Activated naive CD4-positive, alpha-beta T cell (primary cell): ENCODE measurements at places on chromosomes 12 and 14.

DNA sequence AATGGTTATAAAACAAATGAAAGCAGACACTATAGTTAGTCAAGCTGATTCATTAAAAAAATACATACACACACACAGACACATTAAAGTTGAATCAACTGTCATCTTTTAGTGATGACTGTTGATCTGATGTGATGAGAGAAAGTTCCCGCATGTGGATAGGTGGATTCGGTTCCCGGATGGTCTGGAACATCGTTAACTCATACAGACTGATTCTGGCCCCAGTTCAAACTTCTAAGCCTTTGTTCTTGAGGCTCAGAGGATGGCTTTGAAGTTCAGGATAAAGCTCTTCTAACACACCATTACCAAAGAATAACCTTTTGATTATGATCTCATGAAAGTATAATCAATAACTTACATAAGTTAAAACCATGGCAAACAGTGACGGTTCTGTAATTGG lies 27.5 kb downstream of the WIF1 start:
- DNase-seq, result no peak

- DNase-seq, result no peak
These were observed 58.7 kb downstream of the DRAM1 start for GRCh38 chr12:101935890-101936746.

DNA sequence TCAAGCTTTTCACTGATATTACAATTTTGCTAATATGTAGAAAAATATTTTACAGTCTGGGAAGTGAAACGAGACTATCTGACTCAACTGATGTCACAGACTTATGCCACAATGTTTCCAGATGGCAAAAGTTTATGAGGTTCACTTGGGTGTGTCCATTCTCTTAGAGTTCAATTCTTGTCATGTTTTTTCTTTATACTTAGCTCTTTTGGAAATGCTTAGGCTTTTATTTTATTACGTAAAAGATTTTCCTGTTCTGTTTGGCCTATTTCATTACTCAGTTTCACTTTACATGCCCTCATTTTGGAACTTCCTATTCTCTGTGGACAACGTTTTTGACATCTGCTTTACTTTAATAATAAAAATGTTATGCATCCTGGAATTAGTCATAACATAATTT lies 2.1 kb upstream of the PDZRN4 start:
- DNase-seq, result no peak

DNA sequence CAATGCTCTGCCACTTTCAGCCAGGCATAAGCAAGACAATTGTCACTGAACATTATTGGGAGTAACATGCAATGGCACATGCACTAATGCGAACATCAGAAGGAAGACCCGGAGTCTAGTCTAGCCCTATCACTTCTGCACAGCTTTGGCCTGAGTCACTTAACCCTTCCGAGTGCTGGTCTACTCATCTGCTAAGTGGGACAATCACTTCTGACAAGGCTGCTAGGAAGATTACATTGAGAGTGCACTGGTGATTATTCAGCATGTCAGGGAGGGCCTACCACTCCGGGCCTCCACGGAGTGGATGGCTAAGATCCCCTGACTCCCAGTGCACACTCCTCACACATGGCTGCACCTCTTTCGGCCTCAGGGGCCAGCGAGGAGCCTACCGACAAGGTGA lies 240.9 kb downstream of the DPF3 start:
- DNase-seq, result no peak

DNA sequence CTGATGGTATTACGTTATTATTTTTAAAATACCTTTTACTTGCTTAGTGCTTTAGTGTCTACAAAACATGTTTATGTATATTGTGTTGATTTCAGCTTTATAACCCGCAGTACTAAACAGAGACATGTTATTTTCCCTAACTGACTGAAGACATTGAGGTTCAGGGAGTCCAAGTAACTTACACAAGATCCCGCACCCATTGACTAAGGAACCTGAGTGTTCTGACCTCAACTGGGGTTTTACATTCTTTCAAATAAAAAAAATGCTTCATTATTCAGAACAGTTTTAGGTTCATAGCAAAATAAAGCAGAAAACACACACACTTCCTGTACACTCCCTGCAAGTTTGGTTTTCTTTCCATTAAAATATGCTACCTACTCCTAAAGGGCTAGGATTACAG lies 60.4 kb upstream of the METAP2 start:
- no peak for DNase-seq

DNA sequence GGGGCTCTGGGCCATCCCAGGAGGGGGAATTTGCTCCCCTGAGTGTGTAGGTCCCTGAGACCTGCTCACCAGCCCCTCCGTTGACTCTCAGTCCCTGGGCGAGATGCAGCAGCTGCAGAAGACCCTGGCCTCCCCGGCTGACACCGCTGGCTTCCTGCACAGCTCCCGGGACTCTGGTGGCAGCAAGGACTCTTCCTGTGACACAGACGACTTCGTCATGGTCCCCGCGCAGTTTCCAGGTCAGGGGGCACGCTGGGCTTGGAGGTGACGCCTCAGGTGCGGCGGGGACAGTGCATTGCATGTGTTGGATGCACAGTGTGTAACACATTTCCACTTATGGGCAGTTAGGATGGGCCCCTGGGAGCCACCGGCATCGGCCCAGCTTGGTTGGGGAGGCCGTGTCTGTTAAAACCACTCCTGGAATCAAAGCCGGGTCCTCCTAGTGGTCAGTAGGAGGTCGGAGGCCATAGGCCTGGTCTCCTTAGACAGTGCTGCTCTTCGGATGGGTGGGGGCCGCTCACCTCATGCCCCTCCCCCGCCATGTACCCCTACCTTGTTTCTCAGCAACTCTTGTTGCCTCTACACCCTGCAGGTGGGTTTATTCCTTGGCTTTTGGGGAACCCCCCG lies 17.1 kb upstream of the PUS1 start:
- DNase-seq, result no peak

DNA sequence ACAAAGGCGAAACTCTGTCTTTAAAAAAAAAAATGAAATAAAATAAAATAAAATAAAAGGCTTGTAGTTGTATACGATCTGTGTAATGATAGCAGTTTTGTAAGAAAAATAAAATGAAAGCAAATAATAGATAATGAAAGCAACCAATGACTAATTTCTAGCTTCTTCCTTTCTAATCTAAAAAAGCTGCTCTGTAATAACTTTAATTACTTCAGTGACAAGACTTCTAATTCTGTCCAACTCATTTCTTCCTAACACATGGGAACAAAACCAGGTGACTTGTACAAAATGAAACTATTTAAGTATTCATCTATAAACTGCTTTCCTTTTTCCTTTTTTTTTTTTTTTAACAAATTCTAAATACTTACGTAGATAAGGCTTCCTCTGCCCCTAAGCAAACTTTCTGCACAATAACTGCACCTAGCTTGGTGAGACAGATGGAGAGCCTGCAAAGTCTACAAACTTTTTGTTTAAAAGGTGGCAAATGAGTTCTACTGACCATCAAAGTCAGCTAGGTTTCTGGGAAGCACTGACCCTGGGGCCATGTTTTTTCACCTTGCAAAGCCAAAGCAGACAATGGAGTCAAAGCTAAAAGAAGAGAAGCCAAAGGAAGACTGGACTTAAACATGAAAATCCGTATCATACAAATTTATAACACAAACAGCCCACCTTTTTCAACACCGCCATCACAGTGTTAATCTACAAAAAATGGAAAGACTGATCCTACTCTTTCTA lies 28.2 kb downstream of the DENND5B start:
- DNase-seq, result no peak

DNA sequence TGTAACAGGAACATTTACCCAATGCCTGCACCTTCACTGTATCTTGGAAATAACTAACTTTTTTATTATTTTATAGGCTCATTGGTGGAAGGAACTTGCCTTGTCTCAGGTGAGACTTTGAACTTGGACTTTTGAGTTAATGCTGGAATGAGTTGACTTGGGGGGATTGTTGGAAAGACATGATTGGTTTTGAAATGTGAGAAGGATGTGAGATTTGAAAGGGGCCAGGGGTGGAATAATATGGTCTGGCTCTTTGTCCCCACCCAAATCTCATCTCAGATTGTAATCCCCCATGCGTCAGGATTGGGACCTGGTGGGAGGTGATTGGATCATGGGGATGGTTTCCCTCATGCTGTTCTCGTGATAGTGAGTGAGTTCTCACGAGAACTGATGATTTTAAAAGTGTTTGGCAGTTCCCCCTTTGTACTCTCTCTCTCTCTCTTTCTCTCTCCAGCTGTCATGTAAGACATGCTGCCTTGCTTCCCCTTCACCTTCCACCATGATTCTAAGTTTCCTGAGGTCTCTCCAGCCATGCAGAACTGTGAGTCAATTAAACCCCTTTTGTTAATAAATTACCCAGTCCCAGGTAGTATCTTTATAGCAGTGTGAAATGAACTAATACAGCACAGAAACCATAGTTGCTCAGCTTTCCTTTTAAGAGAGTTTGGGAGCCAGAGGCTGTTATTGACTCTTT lies 244.1 kb downstream of the BTG1 start:
- no peak for DNase-seq

GRCh38 chr12:89949457-89950195 lies 241.0 kb upstream of the ATP2B1 start:
- no peak for DNase-seq

- no peak for DNase-seq
These were observed 811 bp downstream of the ACYP1 start for GRCh38 chr14:75063013-75063412.

- DNase-seq, result no peak
These were observed 17.9 kb downstream of the CPM start for GRCh38 chr12:68915055-68915454.

DNA sequence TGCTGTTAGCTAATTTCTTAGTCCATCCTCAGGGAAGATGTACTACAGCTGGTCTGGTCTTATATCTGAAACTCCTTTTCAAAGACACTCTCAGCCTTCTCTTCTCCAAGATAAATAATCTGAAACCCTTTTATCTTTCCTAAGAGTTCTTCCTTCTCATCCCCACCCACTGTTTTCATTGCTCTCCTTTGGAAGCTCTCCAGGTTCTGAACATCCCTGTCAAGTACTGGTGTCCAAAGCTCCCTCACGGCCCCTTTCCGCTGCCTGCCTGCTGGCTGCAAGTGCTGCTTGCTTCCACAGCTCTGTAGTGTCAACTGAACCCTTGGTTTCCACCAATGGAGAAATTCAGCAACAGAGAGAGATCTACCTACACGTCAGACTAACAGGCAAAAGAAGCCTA lies 6.6 kb upstream of the SLC6A13 start:
- DNase-seq, result no peak

GRCh38 chr14:23009483-23009938 lies 432 bp downstream of the C14orf93 start:
- DNase-seq, result no peak

- no peak for DNase-seq
These were observed 25.8 kb downstream of the TMEM120B start for GRCh38 chr12:121738340-121738858.

GRCh38 chr14:84340938-84341337 lies 1189.0 kb upstream of the FLRT2 start:
- DNase-seq, result no peak

DNA sequence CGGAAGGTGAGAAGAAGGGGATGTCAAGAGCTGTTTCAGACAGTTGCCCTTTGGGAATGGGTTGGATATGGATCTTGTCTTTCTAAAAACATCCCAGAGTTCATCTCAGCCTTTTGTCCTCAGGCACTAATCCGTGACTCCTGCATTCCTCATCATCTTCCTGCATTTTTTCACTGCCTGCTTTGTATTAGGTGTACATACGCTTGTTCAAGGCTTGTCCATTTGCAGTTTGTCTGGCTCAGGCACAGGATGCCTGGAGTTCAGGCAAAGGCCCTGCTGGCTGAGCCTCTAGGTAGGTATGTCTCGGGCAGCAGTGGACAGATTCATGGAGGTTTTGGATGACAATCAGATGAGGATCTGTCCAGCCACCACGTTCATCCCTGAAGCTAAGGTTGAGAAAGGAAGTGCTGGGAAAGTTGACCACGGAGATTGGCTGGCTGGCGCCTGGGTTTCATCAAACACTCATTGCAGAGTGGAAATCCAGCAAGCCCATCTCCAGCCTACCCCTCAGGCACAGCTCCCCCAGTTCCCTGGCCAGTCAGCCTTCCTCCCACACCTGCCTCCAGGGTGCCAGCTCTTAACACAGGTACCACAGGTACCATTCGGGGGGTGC lies 12.4 kb upstream of the TMEM106C start:
- no peak for DNase-seq

GRCh38 chr14:22106700-22107697 lies 433.4 kb upstream of the OR4E1 start:
- no peak for DNase-seq

DNA sequence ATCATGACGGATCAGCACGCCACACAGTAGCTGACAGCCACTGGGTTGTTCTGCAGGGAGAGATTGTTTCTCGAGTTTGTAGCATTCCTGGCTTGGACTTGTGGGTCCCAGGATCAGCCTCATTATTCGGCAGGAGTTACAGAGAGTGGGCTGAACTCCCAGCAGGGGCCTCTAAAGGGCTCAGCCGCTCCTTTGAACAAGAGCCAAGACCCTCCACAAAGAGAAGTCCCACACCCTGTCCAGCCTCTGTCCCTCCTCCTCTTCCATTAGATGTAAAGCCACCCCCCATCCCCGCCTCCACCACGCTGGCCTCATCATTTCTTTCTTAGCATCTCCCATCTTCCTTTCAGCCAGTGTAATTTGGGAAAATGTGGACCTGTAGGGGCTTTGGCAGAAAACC lies 96.7 kb upstream of the HSPB8 start:
- DNase-seq, result no peak

- DNase-seq, result no peak
These were observed 349.2 kb upstream of the LMO3 start for GRCh38 chr12:16955083-16955657.

DNA sequence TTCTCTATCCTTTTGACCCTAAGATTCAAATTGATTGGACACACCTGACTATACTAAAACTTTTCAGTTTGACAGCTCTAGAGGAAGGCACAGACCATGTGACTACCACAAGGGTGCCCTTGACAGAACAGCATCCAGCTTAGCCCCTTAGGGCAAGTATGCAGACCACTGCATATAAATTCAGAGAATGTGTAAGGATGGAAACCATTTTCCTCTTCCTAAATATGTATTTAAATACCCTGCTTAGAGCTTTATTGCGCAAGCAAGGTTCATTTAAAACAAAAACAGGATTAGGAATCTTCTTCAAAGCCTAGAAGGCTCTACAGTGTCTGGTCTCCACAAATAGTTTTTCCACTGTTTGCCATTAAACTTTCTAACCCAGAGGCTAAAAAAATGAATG lies 202.8 kb downstream of the MED13L start:
- DNase-seq, result no peak
